ENCODE measurements at places on chromosomes 5 and 9.

DNA sequence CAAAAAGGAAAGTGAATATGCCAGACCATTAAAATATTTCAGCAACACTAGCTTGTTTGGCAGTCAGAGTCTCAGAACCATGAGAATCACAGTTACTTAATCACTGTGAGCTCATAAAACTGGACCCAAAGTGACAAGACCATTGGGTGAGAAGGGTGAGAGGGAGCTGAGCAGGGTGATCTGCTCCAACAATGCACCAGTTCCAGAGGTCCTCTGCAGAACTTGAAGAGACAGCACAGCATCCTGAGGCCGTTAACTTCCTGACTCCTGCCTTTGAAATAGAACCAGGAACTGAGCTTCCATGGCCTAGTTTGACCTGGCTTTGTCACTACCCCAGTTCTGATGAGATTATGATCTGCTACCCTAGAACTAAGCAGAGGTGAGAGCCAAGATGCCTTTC, 57.4 kb downstream of the NFIB start:
- DNase-seq = no peak

DNA sequence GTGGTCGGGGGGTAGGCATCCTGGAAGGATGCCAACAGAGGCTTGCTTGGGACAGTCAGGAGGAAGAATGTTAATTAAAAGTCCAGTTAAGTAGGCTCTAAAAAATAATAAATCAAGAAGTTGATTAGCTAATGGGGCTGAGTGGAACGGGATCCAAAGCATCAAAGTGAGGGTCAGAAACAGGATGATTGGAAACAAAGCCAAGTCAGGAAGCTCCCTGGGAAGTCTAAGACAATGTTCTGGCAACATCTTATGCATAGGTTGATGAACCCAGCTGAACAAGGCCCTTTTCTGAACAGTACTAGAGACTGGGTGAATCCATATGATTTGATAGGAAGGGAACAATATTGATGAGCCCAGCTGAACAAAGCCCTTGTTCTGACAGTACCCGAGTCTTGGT, 50.2 kb upstream of the STARD4 start:
- DNase-seq = no peak

- DNase-seq = no peak
Measured at GRCh38 chr5:125575171-125575890, 828.9 kb upstream of the ZNF608 start.

DNA sequence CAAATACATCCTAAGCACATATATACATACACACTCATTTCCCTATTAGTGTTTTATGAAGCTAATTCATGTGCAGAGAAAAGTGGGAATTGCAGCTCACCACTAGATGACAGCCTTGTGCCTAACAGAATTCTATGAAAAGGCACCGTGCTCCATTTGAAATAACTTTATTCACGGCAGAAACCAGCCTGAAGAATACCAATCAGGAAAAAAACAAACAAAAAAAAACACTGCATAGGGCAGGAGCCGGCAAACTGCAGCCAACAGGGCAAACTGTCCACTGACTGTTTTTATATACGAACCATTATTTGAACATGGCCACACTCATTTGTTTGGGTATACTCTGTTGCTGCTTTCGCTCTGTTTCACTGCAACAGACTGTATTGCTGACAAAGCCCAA, 33.6 kb downstream of the ERMP1 start:
- peak; percentile 34 for DNase-seq

- no peak for DNase-seq
Measured at GRCh38 chr9:87138128-87139040, 191.1 kb upstream of the GAS1 start.

DNA sequence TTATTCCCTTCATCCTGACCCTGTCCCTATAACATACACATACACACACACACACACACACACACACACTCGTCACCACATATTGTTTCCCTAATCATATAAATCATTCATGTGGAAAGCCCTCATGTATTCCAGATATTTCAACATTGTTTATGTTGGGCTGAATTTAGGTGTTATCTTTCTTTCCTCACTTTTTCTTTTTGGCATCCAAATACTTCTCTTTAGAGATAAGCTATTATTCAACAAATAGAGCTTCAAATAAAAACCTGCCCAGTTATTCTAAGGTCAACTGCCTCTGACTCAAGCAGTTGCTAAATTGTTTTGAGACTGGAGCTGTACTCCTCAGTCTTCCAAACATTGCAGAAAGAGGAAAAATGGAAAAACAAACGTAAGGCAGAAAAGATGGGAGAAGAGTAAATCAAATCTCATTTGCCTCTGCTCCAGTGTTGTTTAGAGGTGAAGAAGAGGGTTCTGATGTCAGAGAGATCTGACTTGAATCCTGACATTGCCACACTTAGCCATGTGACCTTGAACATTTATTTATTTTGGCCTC, 215.7 kb downstream of the GAS1 start:
- DNase-seq = peak; percentile 43

Data from astrocyte of the cerebellum (primary cell).